ENCODE measurements at places on chromosomes 2 and 18.

DNA sequence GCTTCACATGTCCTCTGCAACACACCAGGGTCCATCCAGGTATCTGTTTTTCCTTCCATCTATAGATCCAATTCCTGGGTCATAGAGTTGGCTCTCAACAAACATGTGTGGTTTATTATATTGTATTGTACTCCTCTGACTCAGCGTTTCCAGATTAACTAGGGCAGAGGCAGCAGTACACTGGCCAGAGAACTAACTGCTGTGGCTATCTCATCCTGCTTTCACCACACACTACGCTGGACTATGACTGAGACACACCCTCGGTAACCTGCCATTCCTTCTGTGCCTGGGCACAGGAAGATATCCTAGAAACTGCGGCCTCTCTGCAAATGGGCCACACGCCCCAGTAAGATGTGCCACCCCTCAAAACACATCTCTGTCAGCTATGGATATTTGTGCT is 159.8 kb upstream of the STK17B start:
- no peak for DNase-seq

- DNase-seq: no peak
Observed at GRCh38 chr18:43648002-43648401, 370.7 kb upstream of the SYT4 start.

DNA sequence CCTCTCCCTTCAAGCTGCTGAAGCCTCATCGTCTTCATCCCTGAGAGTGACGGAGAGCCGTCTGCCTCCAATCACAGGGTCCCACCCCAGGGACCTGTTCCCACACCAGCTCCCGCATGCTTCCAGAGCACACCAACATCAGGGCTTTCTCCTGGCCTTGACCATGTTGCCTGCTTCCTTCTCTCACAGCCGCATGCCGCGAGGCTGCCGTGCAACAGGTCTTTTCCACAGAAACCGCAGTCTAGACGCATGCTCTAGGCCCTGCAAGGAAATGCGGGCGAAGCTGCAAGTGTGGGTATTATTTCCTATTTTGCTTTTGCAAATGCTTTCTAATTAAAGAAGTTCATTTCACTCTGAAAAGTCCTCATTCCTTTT is 277.8 kb downstream of the EIPR1 start:
- DNase-seq: no peak

- no peak for DNase-seq
Observed at GRCh38 chr18:13606604-13607254, 119.6 kb downstream of the FAM210A start.

DNA sequence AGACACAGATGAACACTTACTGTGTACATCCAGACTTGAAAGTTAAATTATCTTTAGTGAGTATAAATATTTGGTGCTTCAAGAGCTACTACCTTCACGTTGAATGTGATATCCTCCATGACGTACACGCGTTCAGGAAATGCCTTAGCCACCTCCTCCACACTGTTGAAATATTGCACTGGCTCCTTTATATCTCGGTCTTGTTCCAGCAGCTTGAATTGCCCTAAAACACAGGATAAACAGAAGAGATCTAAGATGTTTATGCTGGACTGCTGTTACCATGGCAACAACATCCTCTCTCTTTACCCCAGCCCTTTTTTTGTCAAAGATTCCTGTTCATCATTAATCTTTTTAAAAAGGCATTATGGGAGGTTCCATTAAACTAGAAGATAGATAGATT is 120.3 kb downstream of the MEP1B start:
- no peak for DNase-seq

DNA sequence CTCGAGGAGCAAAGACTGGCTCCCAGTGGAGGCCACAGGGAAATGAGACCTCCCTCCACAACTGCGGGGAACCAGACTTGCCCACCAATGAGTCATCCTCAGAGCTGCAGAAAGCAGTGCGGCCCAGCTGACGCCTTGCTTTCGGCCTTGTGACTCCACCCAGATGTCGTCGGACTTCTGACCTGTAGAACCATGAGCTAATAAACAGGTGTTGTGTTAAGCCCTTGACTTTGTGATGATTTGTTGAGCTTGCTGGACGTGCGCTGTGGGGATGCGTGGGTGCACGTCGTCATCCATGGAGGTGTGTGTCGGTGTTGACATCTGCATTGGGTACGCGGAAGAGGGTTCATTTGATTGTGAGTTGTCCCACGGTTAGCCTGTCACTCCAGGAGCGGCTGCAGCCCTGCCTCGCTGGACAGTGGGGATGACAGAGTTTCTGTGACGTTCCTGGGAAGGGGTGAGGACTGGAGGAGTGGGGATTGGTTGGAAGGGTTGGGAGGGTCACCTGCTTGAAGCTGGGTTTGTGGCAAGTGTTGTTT is 154.1 kb downstream of the SH3BP4 start:
- DNase-seq: no peak

DNA sequence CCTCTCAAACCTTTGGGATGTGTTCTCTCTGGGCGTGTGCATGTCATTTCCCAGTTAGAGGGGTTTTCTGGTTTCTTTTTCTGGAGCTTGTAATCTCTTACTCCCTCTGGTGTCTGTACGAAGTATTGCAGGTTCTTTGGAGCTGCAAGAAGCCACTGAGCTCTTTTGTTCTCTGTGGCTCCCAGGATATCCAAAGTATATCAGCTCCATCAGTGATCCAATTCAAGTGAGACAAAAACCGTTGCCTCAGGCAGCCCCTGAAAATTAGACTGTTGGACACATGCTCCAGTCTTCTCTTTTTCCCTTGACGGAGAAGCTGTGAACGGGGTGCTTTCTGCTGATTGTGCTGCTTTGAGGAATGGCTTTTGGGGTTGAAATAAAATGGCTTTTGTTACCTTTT is 59.0 kb upstream of the LDLRAD4 start:
- no peak for DNase-seq

DNA sequence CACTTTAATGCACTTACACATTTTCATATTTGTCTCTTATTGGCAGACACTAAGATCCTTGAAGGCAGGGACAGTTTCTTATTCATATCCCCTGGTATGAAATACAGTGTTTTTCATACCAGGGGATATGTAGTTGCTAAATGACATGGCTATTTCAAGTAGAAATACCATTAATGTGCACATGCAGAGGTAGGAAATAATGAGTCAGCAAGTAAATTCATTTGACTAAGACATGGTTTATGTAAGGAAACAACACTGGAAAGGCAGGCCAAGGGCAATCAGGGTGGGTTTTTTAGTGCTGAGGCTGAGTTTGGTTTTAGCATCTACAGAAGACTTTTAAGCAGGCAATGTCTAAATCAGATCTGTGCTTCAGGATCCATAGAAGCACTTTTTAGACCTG is 155.9 kb downstream of the WDPCP start:
- no peak for DNase-seq

- DNase-seq: no peak
Observed at GRCh38 chr2:230097841-230098240, 29.1 kb upstream of the SLC16A14 start.

DNA sequence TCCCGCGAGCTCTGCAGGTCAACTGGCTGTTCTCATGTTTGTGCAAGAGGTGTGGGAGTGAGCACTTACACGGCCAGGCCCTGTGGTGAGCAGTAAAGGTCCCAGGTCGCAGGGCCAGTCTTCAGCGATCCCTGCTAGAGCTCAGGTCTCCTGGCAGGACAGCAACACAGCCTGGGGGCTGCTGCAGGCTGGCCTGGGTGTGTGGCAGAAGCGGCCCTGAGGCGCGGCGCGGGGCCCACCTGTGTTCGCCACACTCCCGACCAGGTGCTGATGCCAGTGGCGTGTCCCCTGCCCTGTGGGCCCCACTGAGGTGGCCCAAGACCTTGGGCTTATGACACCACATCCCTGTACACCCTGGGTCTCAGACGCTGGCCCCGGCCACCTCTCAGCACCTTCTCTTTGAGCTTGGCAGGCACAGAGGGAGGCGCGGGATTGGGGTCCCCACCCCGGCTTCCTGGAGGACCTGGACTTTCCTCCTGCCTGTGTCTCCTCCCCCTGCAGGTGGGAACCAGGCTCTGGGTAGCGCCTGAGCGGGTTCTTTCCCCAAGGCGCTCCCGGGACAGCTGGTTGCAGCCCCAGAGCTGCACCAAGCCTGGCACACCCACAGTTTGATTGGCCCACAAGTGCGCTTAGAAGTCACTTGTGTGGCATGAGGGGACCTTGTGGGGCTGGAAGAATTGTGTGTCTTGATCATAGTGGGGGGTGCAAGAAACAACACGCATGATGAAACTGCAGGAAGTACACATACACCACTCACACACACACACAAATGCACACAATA is 59.2 kb downstream of the TWIST2 start:
- DNase-seq: no peak

DNA sequence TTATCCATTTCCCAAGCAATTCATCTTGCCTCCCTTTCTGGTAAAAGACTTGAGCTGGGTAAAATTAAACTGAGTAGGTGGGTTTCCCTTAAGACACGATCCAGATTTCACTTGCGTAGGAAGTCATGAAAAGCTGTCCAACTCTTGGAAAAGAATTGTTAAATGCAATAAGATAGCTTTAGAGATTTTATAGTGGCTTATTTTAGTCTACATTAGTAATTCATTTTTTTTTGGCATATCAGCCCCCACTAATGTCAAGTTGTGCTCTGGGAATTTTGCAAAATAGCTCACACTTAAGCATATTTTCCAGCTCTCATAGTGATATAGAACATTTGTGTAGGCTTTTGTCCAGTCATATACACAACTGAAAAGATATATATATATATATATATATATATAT is 344.7 kb upstream of the FIGN start:
- no peak for DNase-seq

- DNase-seq: no peak
Observed at GRCh38 chr18:25016181-25016580, 335.8 kb downstream of the ZNF521 start.

GRCh38 chr2:176483901-176484568 is 214.8 kb downstream of the MTX2 start:
- no peak for DNase-seq

DNA sequence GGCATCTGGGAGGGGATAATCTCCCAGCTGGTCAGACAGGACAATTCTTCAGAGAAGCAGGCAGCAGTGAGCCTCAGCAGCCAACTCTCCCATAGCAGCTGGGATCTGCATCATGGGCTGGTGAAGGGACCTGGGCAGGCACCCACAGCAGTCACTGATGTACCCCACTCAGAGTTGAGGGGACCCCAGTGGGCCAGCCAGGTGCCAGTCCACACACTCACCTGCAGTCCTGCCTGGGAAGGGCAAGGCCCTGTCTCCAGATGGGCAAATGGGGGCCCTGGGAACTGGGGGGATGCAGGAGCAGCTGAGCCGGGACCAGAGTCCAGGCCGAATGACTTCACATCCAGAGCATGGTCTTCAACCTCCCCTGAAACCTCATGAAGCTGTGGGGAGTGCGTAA is 170.4 kb downstream of the ZFP36L2 start:
- DNase-seq: no peak

- no peak for DNase-seq
Observed at GRCh38 chr2:169561364-169561763, 12.3 kb downstream of the FASTKD1 start.

- DNase-seq: no peak
Observed at GRCh38 chr18:45727068-45727467, 3.1 kb downstream of the SLC14A1 start.

DNA sequence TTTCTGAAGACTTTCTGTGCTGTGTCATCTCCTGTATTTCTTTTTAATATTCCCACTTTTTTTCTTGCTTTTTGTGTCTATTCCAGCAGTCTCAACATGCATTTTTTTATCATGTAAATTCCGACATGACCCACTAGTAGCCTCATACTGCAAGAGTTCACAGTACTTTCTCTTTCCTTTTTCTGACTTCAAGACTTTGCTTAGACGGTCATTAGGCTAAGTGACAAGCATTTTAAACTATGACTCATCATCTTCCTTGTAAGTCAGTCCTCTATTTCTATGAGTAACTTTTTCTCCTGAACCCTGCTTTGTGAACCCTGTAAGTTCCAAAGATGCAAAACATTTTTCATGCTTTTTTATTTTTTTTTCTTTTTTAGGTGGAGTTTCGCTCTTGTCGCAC is 381.2 kb downstream of the TXNL1 start:
- DNase-seq: no peak

- peak; percentile 28 for DNase-seq
Observed at GRCh38 chr2:38672445-38673391, 6.8 kb downstream of the GALM start.

DNA sequence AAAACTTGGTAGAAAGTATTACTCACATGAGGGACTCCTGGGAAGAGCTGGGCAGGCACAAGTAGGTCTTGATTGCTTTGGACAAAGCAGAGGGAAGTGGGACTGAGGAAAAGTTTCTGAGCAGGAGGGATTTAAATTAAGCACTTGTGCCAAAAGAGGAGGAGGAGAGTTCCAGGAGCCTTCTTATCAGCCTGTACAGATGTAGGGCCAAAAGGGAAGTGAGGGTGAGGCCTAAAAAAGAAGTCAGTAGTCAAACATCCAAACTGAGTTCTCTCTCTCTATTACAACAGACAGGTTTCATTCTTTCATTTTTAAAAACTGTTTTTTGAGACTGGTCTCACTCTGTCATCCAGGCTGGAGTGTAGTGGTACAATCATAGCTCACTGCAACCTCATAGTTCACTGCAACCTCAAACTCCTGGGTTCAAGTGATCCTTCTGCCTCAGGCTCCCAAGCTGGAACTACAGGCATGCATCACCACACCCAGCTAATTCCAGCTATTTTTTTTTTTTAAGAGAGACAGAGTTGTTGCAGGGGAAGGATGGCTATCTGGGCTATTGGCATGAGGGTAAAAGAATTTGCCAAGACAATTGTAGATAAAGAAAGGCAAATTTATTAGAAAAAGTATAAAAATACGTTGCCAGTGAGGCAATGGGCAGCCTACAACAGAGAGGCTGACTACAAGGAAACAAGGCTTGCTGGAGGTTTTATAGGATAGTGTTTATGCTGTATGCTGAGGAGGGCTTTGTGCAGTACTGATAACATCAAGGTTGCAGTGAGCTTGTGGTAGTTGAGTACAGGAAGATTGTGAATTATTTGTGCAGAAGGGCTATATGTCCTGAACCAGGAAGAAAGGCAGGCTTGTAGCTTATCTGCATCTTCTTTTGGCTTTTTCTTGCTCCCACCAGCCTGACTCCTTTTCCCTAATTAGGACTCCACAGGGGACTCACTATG is 29.0 kb downstream of the CFAP210 start:
- DNase-seq: no peak

DNA sequence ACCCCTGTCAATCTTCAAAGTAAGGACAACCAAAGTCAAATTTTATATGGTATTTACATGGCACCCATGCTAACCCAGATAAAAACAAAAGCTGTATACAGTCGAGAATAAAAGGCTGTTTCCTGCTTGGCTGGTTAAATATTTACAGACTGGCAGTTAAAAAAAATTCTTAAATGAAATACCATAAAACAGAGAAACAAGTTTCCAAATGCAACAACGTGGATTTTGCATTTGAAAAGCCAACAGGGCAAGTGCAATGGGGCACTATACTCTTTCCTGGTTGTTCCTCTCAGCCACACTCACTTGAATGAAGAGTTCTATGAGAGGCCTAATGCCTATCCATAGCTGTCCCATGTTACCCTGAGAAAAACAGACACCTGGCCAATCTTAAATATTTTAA is 6.1 kb upstream of the NR4A2 start:
- DNase-seq: no peak
